ENCODE measurements at places on chromosomes 11 and 22.
A peak's percentile ranks its signal among the peaks of the same experiment; 100 is the strongest.

DNA sequence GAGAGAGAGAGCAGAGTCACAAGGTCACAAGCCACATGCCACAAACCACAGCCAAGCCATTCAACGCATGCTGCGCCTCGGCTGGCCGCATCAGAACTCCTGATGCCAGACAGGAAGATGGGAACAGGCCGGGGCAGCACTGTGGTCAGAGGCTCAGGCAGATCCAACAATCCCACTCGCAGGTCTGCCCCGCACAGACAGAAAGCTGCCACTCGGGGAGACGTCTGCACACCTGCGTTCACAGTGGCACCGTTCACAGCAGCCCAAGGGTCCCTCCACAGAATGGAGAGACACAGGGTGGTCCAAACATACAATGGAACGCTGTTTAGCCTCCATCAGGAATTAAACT lies 408.8 kb downstream of the CTTN start:
- DNase-seq: no peak

DNA sequence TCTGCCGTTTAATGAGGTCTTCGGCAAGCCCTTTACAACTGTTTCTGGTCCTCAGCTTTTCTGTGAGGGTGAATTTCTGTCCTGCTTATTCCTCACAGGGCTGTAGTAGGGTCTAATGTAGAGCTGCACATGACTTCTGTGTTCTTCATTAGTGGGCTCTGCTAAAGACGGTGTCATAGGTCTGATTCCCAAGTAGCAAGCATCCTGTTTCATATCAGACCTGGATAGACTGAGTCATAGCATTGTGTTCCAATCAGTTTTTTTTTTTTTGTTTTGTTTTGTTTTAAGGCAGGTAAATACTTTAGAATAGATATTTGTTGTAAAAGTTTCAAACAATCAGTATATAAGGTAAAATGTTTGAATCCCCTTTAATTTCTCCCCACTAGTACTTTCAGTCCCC lies 35.4 kb downstream of the BIRC2 start:
- no peak for DNase-seq

DNA sequence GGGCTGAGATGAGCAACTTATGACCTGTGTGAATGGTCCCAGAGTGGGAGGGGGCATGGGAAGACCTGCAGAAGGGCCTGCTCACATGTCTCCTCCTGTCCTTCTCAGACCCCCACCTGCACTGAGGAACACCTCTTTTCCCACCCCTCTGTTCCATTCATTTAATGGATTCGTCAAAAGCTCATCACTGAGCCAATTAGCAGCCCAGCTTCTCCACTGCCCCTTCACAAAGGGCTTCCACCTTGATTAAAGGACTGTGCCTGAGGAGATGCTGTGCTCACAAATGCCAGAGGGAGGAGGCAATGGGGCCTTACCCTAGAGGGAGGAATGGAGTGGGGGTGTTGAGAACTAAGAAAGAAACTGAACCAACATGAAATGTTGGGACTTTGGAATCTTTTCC lies 14.0 kb upstream of the CDON start:
- DNase-seq: no peak

GRCh38 chr22:20393705-20394476 lies at the start of gene ZNF74:
Gene ZNF74 (plus strand): TSS chr22:20394151. CDS start chr22:20394629, 478 bp downstream.
- DNase-seq: peak; percentile 39

DNA sequence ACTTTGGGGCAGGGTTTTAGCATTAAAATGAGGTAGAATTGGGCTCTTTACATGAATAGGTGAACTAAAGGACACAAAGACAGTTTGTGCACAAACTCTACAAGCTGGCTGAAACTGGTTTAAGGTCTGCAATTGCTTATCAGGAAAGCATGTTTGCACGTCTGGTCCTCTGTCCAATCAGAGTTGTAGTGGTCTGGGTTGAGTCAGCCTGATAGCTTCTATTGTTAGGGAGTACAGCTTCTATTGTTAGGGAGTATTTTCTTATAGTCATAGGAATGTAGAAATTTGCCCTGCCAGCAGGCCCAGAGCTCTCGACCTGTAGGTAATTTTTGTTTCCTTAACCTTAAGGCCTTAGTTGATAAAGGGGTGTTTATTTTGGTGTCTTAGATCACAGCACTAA lies 1422.4 kb downstream of the LRRC4C start:
- DNase-seq: no peak

DNA sequence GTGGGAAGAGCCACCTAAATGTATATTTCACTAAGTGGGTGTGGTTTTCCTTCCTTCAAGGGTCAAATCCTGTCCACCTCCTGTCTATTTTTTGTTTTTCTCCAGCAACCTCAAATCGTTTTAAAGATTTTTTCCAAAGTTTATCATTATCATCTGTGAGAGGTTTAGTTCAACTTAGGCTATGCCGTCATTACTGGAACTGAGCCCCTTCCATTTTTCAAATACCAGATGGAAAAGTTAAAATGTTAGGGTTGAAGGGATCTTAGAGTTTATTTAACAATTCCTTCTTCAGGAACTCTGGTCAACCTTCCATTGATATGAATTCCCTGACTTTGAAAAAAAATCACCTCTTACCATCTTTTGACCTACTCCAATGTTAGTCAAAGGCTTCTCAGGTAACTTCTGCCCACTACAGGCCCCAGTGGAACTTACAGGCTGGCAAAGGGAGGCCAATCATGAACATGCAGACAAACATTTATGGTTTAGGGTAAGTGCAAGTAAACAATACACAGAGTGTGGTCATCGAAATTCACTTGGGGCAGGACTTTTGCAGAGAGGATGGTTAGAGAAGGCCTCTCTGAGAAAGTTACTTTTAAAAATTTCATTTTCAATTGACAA lies 45.2 kb downstream of the SYN3 start:
- no peak for DNase-seq

DNA sequence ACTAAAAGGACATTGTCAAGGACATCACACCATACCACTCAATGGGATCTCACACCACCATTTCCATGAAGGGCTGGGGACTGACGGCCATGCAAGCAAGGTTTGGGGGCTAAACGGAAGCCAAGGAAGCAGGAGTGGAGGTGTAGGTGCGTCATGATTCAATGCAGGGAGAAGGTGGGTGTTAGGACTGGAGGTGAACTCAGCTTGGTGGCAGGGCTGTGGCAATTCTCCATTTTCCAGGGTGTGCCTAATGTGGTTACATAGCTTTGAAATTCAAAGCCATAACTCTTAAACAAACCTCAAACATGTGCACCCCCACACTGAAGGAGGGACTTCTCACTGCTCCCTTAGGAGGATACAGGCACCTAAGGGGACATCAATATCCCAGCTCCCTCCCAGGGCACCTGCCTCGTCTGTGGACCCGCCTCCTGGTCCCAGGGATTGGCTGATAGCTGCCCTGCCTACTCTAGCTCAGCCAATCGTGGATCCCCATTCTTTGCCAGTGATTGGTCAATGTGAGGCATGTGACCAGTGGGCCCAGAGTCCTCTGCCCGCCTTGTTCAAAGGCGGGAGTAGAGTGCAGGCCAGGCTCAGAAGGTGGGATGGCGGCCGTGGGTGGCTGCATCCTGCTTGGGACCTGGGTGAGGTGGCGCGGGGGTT lies 64.6 kb downstream of the CTTN start:
- no peak for DNase-seq

DNA sequence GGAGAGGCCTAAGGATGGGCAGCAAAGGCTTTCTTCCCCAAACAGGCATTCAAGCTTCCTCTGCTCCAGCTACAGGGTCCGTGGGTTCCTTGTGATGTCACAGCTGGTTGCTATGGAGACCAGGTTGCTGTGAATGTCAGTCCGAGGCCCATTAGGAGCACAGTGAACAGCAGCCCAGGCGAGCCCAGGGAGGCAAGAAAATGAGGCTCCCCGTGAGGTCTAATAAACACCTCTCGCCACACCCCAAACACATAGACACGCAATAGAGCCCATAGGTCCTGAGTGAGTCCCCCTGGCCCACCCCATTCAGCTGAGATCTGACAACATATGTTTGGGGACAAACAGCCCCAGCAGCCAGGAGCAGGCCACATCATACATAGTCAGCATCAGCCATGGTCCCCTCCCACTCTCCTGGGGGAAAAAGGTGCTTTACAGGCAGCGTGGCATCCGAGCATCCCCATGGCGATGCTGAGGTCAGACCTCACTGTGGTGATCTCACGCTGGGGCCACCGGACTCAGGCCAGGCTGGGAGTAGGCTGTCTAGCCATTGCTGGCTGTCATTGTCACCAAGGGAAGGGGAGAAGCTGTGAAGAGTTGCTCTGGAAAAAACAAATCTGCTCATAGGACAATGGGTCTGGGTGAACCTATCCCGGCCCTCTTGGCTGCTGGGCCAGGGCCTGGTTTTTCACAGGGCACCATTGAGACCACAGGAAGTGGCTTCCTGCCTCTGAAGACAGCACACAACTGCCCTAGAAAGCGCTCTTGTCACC lies 23.1 kb upstream of the TP53I11 start:
- no peak for DNase-seq

GRCh38 chr22:50583294-50583861 lies 729 bp upstream of the CHKB start:
- DNase-seq: no peak

- DNase-seq: no peak
Measured at GRCh38 chr22:27866135-27867084, 52.6 kb downstream of the PITPNB start.

DNA sequence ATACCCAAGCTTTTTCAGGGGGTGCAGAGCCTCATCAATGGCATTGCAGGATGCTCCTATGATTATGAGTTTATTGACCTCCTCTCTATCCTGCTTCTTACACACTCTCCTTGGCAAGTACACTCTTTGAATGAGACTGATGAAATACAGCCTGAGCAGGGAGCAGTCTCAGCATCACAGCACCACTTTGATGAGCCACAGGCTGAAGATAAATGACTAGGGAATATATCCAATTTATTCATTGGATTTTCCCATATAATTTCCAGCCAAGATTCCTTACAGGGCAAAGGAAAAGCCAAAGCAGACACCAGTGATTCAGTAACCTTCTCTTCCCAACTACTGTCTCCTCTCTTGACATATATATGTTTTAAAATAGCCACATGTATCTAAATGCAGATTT lies 79.2 kb downstream of the CASP12 start:
- no peak for DNase-seq

- no peak for DNase-seq
Measured at GRCh38 chr22:22884888-22885840, 2.5 kb upstream of the IGLL5 start.

GRCh38 chr11:14041040-14041439 lies 78.5 kb downstream of the SPON1 start:
- DNase-seq: no peak

GRCh38 chr11:108825381-108825780 lies 160.5 kb downstream of the DDX10 start:
- DNase-seq: no peak

DNA sequence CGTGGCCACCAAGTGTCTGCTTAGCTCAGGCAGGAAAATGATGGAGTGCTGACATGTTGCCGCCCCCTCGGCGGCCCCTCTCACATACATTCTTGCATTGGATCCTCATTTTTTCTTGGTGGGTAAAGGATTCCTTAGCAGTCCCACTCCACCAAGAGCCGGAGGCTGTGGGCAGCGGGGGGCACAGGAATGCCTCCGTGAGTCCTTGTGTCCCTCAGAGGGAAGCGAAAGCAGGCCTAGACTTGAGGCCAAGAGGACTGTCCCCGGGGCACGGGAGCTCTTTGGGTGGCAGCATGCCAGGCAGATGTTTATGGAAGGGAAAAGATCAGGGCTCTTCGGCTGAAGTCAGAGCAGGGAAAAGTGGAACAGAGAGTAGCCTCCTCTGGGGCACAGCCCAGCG lies 21.6 kb downstream of the LRFN4 start:
- DNase-seq: no peak

GRCh38 chr22:23246982-23247766 lies 66.9 kb downstream of the BCR start:
- DNase-seq: no peak

- DNase-seq: no peak
Measured at GRCh38 chr11:7251836-7252682, at the start of gene SYT9. Gene SYT9 (plus strand): TSS chr11:7251904. CDS start chr11:7252187, 283 bp downstream.

DNA sequence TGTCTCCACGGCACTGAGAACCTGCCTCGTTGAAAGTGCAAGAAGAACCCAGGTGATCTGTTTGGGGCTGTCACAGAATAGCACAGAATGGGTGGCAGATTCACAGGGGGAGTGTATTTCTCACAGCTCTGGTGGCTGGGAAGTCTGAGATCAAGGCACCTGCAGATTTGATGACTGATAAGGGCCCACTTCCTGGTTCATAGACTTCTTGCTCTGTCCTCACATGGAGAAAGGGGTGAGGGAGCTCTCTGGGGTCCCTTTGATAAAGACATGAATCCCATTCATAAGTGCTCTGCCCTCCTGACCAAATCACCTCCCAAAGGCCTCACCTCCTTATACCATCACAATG lies 198.5 kb upstream of the SORL1-AS1 start:
- no peak for DNase-seq

- DNase-seq: no peak
Measured at GRCh38 chr22:32728291-32728690, 73.2 kb upstream of the TIMP3 start.

DNA sequence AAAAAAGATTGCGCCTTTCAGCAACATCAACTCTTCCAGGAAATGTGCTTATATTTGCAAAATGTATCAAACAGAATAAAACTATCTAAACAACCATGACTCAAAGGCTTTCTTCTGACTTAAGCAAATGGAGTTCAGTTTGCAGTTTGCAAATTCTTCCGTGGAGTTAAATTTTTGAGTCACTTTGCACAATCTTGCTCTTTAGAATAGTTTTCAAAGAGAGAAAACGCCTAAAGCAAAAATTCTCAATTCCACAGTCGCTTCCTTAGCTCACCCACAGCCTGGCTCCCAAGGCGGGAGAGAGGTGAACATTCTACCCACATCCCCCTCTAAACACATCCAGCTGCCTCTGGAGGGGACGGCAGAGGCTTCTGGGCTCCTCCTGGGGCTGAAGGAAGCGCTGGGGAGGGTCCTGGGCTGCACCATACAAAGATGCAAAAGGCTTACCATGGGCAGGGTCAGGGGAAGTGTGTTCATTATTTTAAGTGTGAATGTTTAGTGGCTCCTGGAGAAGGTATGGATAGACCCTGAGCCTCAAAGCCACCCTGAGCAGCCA lies 1487.3 kb downstream of the TBC1D22A start:
- DNase-seq: no peak

DNA sequence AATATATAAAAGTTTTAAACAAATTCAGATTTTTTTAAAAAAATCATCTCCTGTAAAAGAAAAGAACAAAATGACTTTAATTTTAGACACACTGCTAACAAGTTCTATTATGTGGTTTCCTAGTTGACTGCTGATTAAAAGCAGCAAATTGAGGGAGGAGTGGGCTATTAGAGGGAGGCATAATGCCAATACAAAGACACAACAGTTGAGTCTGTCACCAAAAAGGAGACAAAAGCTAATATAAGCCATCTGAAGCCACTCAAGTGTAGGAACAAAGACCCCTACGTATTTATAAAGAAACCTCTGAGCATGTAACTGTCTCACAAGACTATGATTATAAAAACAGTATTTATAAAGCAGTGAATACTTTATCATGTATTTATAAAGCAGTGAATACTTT lies 28.6 kb downstream of the TMEM123 start:
- DNase-seq: no peak

- no peak for DNase-seq
Measured at GRCh38 chr11:30587269-30587812, 1.2 kb upstream of the MPPED2 start.

DNA sequence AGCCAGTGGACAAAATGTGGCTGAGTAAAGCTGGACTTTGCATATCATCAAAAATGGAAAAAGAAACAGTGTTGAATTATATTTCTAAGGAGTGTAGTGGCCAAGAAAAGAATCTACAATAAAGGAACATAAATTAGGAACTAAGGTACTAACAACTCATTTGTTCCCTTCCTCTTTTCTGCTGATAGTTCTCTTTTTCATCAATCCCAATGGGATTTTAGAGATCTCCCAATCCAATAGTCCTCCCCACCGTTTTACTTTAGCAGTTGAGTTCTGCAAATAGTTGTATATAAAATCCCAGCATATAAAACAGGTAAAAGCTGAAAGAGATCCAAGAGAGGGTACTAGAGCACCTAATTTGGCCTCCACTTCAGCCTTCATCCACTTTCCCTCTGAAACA lies 2.0 kb downstream of the PRCP start:
- no peak for DNase-seq
